ENCODE measurements at places on chromosomes 6 and 20. TPM values are rescaled to one million over a fixed set of nuclear protein-coding genes. Genes with fewer than 3 reads are reported as not detected.

The CPNE5 gene
- total RNA-seq, result 0.56 TPM

GRCh38 chr20:48851579-48851978, 23.8 kb upstream of the PREX1 start:
- peaks cover 4% of the 10 kb centered on the region for H3K4me1 ChIP-seq
- no peak overlapping the region for H3K4me3 ChIP-seq
- no peaks in the 10 kb centered on the region for H3K36me3 ChIP-seq
- H3K27ac ChIP-seq, result no peak overlapping the region
- H3K27me3 ChIP-seq, result no peaks in the 10 kb centered on the region
- no peak for DNase-seq

GRCh38 chr6:33344701-33345697, 27.5 kb upstream of the ZBTB22 start:
- DNase-seq, result peak; percentile 85
- no peaks in the 10 kb centered on the region for H3K27me3 ChIP-seq

The MRPL18 gene
- 64.5 TPM for total RNA-seq

The PREX1 gene
- total RNA-seq, result 4.5 TPM

- no peaks in the 10 kb centered on the region for H3K27me3 ChIP-seq
- H3K4me1 ChIP-seq, result no peaks in the 10 kb centered on the region
- DNase-seq, result no peak
- H3K27ac ChIP-seq, result no peak overlapping the region
Measured at GRCh38 chr6:78131521-78131920, 478.7 kb downstream of the MEI4 start.

The RNF144B gene
- total RNA-seq, result 0.15 TPM

The RIPPLY2 gene
- not detected for total RNA-seq

The GRIK2 gene
- total RNA-seq, result 1.5 TPM

DNA sequence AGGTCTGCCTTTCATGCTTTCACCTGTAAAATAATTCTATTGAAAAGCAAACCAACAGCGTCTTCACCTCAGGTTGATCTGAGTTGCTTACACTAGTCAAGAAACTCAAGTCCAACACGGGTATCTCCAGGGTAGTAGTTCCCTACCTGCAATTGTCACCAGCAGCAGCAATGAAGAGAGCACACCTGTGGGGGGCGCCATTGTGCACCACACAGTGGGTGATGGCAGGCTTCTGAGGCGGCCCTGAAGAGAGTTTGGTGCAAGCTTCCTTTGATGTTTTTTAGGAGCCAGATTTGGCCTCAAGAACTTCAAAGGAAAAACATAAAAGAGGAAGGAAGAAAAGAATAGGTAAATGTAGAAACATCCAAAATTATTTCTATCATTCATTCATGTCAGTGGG, 45.1 kb downstream of the KIAA0319 start:
- no peaks in the 10 kb centered on the region for H3K27me3 ChIP-seq
- no peaks in the 10 kb centered on the region for H3K4me1 ChIP-seq
- H3K36me3 ChIP-seq, result no peaks in the 10 kb centered on the region
- no peak overlapping the region for H3K27ac ChIP-seq
- peak; percentile 19 for DNase-seq

DNA sequence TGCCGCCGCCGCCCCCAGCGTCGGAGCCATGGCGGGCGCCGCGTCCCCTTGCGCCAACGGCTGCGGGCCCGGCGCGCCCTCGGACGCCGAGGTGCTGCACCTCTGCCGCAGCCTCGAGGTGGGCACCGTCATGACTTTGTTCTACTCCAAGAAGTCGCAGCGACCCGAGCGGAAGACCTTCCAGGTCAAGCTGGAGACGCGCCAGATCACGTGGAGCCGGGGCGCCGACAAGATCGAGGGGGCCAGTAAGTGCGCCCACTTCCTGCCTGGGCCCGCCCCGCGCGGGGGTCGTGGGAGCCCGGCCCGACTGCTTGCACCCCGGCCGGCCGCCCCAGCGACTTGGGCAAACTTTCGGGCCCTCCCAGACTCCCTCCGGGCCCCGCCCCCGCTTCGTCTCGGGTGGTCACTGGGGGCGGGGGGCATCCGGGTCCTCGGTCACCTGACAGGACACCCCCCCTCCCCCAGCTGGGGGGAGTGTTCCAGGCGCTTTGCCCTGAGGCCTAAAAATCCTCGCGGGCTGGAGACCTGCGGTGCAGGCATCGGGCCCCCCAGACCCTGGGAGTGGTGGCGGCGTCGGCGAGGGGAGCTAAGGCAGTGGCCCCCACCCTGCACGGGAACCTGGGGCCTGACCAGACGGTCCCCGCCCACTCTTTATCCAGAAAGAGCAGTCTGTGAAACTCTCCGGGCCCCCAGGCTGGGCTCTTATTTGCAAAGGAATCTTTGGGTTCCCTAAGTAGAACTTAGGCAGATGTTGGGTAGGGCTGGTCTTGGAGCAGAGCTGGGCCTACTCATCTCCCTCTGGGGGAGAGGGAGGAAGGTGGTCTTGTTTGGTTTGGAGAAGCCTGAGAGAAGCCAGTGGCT, 501 bp downstream of the PLCG1 start:
- DNase-seq, result peak; percentile 90
- peak overlapping the region; percentile 97 for H3K27ac ChIP-seq
- H3K27me3 ChIP-seq, result peaks cover 11% of the 10 kb centered on the region
- H3K36me3 ChIP-seq, result no peaks in the 10 kb centered on the region
- H3K4me3 ChIP-seq, result peak overlapping the region; percentile 87
- H3K4me1 ChIP-seq, result peaks cover 53% of the 10 kb centered on the region

The REM1 gene
- total RNA-seq, result not detected

DNA sequence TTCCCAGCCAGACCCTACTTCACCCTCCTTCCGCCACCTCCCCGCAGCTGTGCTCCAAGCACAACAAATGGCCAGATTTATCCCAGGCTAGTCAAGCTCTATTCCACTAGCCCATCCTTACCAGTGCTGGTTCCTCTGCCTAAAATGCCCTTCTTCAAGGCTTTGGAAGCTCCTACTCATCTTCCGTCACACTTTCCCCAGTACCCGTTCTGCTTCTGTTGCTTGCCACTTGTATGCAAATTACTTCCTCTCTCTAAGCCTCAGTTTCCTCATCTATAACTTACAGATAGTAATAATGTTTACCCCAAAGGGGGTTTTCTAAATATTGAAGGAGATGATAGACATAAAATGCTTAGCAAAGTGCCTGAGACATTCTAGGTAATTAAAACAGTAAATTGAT, 193.1 kb downstream of the MAFB start:
- H3K27ac ChIP-seq, result no peak overlapping the region
- no peaks in the 10 kb centered on the region for H3K36me3 ChIP-seq
- H3K4me1 ChIP-seq, result no peaks in the 10 kb centered on the region
- peaks cover 4% of the 10 kb centered on the region for H3K27me3 ChIP-seq
- no peak overlapping the region for H3K4me3 ChIP-seq

- peaks cover 8% of the 10 kb centered on the region for H3K4me1 ChIP-seq
- no peaks in the 10 kb centered on the region for H3K36me3 ChIP-seq
Measured at GRCh38 chr6:21441386-21441785, 152.2 kb upstream of the SOX4 start.

The CCDC170 gene
- total RNA-seq, result 0.06 TPM

DNA sequence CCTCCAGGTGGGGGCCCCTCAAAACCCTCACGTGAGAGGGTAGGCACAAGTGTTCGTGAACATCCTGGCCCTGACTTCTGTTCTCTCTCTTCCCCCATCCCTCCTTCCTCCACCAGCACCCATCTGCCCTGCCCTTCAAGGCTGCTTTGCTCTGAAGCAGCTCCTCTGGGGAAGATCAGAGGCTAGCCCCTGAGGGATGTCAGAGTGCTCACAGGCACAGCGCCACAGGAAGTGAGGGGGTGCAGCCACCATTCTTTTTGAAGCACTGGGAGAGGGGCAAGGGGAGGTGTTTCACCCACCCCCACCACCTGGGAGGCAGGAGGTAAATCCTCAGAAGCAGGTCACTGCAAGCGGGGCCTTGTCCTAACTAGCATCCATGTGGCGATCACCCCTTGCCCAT, 11.4 kb downstream of the MOCS1 start:
- peaks cover 2% of the 10 kb centered on the region for H3K4me1 ChIP-seq
- H3K36me3 ChIP-seq, result peaks cover 3% of the 10 kb centered on the region
- H3K27me3 ChIP-seq, result no peaks in the 10 kb centered on the region
- no peak for DNase-seq
- no peak overlapping the region for H3K4me3 ChIP-seq

DNA sequence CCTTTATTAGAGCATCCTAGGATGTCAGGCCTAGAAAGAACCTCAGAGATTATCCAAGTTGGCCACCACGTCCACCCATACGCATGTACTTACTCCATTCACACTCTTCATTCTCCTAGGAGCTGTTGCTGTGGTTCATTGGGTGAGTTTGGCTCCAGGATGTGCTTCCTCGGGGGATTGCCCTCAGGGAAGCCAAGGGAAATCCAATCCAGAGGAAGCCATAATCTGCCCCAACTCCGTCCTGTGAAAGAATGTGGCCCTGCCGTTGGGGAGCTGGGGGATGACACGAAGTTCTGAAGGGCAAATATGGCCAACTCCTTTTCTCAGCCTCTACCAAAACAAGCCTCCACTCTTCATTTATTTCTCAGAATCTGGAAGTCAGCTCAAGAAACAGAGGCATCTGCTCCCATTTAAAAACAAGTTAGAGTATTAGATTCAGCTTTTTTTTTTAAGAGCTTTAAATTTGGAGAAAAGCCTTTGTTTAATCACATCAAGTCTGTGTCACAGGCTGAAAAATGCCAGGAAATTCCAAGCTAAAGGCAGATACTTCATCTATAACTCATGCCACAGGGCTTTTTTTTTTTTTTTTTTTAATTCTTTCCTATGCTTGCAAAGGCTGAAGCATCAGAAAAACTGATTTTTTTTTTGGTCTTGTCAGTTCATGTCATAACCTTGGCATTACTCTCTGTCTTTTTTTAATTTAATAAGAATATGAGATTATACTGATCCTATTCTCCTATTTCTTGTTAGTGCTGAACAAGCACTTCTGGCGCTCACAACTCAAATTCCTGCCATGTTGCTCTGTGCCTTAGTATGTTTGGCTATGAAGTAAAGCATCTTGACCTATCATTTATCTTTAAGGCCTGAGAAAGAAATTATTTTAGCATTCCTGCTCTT, 480.9 kb upstream of the MARCKS start:
- no peaks in the 10 kb centered on the region for H3K36me3 ChIP-seq
- no peak overlapping the region for H3K4me3 ChIP-seq
- no peak for DNase-seq
- no peak overlapping the region for H3K27ac ChIP-seq
- no peaks in the 10 kb centered on the region for H3K4me1 ChIP-seq

DNA sequence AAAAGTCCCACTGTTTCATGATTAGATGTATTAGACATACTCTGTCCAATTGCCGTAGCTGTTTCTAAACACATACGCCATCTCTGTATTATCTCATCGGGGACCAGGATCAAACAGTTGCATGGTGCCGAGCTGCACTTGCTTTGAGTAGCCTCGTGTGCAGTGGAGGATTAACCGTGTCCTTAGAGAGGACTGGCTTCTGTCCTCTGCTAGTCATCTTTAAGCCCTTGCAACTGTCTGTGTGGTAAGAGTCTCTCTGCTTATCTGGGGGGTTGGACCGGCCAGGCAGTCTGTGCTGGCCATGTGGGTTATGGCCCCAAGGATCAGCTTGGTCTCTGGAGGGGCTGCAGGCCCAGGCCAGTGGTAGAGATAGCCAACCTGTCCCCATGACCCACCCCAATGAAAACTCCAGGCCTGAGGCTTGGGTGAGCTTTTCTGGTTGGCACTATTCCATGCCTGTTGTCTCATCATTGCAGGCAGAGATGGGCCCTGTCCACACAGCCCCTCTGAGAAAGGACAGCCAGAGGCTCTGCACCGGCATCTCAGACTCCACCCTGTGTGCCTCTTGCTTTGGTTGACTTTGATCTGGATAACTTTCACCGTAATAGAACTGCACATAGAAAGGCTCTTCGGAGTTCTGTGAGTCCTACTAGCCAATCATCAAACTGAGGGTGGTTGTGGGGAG, 137.3 kb upstream of the SNX9 start:
- no peaks in the 10 kb centered on the region for H3K36me3 ChIP-seq
- H3K27me3 ChIP-seq, result no peaks in the 10 kb centered on the region
- H3K27ac ChIP-seq, result no peak overlapping the region
- no peak overlapping the region for H3K4me3 ChIP-seq
- DNase-seq, result no peak

The MAP3K5 gene
- total RNA-seq, result 0.28 TPM

DNA sequence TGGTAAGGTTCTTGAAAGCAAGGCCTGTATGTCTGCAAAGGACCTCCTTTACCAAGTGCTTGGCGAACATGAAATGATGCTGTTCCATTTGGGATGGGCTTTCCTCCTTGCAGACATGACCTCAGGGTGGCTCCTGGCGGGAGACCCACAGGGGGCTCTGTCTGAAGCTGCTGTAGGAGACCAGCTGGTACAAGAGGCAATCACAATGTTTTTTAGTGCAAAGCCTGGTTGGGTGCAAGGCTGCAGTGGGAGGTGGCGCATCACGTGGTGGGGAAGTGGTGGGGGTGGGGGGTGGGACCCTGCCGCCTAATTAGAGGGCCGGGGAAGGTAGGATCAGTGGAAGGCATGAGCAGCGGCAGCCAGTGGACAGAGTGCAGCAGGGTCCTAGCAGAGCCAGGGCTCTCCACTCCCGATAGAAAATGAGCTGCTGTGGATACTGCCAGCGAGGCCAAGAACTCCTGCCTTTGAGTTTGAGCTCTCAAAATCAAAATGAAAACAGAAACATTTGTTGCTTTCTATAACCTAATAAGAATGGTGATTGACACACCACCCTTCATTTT, 9.1 kb upstream of the ARMC2 start:
- H3K27ac ChIP-seq, result no peak overlapping the region
- H3K4me1 ChIP-seq, result peaks cover 8% of the 10 kb centered on the region
- peaks cover 32% of the 10 kb centered on the region for H3K27me3 ChIP-seq
- peak; percentile 20 for DNase-seq
- H3K36me3 ChIP-seq, result no peaks in the 10 kb centered on the region

- no peaks in the 10 kb centered on the region for H3K27me3 ChIP-seq
- no peaks in the 10 kb centered on the region for H3K36me3 ChIP-seq
- H3K4me1 ChIP-seq, result peaks cover 7% of the 10 kb centered on the region
- H3K27ac ChIP-seq, result no peak overlapping the region
- no peak for DNase-seq
- H3K4me3 ChIP-seq, result no peak overlapping the region
Measured at GRCh38 chr6:15843764-15844163, 180.9 kb upstream of the DTNBP1 start.

DNA sequence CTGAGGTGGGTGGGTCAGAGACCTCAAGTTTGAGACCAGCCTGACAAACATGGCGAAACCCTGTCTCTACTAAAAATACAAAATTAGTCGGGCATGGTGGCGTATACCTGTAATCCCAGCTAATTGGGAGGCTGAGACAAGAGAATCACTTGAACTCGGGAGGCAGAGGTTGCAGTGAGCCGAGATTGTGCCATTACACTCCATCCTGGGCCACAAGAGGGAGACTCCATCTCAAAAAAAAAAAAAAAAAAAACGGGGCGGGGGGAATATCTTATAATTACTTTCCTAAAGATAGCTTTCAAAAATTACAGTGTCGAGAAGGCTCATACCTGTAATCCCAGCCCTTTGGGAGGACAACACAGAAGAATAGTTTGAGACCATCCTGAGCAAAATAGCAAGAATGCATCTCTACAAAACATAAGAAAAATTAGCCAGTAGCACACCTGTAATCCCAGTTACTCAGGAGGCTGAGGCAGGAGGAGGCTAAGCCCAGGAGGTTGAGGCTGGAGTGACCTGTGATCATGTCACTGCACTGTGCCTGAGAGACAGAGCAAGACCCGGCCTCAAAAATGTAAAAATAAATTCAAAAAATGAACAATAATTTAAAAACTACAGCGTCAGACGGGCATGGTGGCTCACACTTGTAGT, 25.8 kb downstream of the CBFA2T2 start:
- no peak overlapping the region for H3K27ac ChIP-seq
- DNase-seq, result no peak
- H3K4me1 ChIP-seq, result no peaks in the 10 kb centered on the region

The ZBP1 gene
- total RNA-seq, result not detected

Data from neural progenitor cell (in vitro differentiated cells).